Dorsolateral prefrontal cortex (tissue), 122 donors: ENCODE measurements at places on chromosomes 2 and 18.

GRCh38 chr2:143974262-143974661 is 545.7 kb downstream of the ZEB2 start:
- DNase-seq, result no peak

DNA sequence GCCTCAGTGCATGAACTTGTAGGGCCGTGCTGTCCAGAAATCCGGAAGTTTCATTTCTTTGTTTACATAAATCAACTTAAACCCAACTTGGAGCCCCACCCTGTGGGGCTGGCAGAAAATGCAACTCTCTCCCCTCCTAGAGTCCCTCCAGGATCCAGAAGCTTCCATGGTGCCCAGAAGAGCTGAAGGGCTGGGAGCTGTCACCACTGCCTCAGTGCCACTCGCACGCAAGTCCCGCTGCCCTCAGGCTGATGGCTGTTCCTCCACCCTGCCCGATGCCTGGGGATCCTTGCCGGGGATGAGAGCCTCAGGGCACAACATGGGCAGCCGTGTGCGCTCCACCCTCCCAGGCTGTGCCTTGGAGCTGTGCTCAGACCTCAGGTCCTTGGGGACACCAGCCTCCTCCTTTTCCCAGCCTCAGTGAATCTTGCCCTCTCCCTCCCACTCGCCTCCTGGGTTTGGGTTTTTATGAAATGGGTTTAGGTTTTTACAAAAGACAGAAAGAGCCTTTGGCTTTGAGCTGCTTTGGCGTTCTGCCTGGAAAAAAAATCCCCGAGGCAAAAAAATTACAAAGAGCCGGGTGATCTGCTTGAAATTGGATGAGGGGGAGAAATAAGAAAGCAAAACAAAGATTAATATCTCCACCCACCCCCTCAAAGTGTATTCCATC is 155.2 kb downstream of the TWIST2 start:
- DNase-seq, result no peak

DNA sequence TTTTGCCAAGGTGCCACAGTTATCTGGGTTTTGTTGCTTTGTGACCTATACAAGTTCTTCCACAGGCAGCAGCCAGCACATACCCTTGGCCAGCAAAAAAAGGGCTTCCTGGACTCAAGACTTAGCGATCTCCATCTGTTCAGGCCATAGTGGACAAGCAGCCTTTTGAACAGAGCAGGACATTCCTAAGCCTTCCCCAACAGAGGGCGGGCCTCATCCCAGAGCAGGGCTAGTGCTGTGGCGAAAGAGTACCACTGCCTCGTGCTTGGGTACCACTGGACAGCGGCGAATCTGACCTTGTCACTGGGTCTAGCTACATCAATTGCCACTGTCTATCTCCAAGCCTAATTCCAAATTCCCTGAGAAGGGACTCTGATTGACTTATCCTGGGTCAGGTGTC is 56.4 kb downstream of the NAB1 start:
- DNase-seq, result no peak

- DNase-seq, result no peak
These were observed 424.3 kb downstream of the DCC start for GRCh38 chr18:52764316-52764715.

- DNase-seq, result no peak
These were observed 98.2 kb upstream of the TRIB2 start for GRCh38 chr2:12618576-12618975.

DNA sequence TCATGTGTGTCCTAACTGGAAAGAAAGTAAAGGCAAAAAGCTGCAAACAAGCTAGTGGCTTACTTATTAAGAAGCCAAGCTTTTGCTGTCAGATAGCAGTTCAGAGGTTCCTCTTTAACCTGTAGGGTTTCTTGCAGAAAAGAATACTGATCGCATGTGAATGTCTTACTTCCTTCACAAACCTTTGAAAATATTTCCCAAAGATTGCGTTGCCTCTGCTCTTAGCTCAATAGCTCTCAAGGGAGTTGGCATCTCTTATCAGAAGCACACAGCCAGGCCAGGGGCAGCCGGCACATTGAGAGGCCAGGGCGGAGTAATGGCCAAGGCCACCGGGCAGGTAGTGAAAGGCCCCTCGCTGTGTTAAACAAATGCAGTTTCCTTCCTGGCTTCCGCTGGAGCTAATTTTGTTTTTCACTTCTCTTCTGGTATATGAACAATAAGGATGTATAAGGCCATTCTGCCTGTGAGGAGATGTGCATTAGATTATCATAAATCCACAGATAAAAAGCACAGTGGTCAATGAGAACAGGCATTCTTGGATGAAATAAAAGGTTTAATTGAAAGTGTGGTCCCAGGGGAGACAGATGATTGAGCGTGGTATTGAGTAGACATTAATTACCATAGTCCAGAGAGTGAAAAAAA is 542.4 kb upstream of the NRP2 start:
- DNase-seq, result no peak

- no peak for DNase-seq
These were observed 62.3 kb downstream of the VWA3B start for GRCh38 chr2:98149333-98149697.

GRCh38 chr18:62044490-62045000 is 142.3 kb downstream of the PIGN start:
- DNase-seq, result no peak

- no peak for DNase-seq
These were observed 34.4 kb downstream of the TEX51 start for GRCh38 chr2:126932966-126933710.

- no peak for DNase-seq
These were observed 786 bp downstream of the POLE4 start for GRCh38 chr2:74959106-74959751.

DNA sequence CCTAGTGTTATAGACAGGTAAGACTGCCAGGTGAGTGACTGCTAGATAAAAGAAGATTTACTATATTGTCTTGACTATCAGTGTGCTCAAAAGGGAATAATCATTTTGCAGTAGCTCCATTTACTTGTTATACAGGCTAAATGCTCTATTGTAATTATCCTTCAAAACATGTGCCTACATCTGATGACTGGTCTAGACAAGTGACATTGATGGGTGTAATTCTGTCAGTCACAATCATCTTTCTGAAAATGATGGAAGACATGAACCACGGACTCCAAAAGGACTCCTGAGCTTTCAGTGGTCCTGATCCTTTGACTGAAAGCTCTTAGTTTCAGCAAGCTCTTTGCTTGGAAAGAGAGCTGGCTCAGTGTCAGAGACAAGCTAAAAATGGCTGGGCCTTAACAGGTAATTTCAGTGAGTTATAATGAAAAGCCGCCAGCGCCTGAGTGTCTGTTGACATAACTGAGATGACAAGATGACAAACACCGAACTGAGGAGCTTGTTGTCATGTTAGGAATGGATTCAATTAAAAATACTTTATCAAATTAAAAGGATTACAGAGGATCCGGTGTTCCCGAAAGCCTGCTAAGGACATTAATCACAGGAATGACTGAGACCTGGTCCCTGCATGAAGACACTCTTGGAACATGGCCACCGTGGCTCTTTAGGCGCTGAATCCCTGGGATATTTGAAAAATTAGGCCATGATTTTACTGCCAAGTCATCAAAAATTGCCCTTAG is 141.7 kb downstream of the CMPK2 start:
- no peak for DNase-seq

GRCh38 chr2:160332318-160332717 is 132.2 kb upstream of the ITGB6 start:
- DNase-seq, result no peak
